ENCODE measurements at places on chromosomes 11 and 22. TPM values are rescaled to one million over a fixed set of nuclear protein-coding genes. Genes with fewer than 3 reads are reported as not detected.

- DNase-seq: no peak
Observed at GRCh38 chr11:35304386-35304775, 115.0 kb downstream of the SLC1A2 start.

DNA sequence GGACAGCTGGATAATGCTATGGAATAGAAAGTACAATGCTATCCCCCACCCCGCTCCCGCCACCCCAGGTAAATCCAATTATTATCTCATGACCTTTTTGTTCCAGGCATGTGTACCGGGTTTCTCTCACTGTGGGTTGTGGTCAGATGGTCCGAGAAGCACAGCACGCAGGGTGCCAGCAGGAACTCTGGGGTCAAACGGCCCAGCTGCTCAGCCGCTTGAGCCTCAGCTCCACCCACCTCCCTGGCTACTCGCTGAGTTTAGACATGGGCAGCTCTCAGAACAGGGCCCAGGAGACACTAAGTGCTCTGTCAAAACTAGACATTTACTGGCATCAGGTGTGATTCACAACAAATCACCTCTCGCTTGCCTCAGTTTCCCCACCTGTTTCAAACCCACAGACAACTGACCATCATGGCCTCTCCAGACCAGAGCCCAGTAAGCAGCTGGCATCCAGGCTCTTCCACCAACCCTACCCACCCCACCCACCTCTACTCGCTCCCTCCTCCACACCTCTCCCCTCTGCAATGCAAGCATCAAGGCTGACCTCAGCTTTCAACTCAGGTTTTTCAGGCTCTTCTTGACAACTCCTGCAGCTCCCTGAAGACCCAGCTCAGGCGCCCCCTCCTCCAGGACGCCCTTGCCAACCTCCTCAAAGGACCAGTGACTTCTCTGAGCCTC is 13.0 kb upstream of the MFNG start:
- DNase-seq: no peak

WBP2NL gene
- 9.5 TPM for total RNA-seq

DNA sequence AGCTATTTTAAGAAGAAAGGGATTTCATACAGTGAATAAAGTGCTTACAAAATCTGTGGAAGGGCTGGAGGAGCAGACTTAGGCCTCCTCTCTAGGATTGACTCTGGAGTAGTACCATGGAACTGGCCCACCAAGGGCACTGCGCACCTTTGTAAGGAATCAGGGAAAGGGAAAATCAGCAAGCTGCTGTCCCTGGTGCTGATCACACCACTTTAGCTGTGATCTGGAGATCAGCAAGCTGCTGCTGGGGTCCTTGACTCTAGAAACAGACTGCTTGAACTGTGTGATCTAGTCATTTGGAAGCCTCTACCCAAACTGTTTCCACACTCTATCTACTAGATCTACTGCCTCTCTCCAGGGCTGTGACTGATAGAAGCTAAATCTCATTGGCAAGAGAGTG is 18.4 kb upstream of the TECTA start:
- DNase-seq: no peak

MMP27 gene
- total RNA-seq: 0.65 TPM

DNA sequence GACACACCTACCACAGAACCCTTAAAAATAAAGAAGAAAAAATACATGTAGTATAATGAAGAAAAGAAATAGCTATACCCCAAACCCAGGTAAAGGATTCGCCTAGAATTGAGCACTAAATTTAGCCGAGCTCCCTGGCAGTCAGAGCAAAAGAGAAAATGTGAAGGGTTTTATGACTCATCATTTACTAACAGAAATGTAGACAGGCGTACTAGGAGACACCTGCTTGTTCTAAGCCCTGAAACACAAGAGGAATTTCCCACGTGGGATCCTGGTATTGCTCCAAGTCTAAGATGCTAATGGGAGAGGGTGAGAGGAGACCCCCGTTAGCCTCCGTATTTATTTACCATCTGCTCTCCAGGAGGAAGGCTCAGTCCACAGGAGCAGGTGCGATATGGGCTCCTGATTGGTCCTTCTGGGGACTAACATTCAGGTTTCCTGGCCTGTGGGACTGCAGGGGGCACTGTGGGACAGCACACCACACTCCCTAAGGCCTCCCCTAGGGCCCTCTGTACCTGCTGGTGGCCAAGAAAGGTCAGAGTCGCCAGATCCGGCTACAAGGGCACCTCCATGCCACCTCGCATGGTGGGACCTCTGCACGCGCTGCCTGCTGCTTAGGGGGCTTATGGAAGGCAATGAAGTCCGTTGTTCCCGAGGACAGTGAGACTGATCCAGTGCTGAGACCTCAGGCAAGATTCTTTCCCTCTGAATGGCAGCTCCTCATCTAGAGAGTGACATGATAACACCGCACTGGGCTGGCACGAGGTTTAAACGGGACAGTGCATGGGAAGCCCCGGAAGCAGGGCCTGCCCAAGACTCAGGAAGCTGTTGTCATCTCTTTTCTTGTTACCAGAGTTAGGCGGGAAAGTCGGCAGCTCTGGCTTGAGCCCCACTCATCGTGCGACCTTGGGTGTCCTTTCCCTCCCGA is 25.8 kb downstream of the KCNC1 start:
- DNase-seq: no peak

DNA sequence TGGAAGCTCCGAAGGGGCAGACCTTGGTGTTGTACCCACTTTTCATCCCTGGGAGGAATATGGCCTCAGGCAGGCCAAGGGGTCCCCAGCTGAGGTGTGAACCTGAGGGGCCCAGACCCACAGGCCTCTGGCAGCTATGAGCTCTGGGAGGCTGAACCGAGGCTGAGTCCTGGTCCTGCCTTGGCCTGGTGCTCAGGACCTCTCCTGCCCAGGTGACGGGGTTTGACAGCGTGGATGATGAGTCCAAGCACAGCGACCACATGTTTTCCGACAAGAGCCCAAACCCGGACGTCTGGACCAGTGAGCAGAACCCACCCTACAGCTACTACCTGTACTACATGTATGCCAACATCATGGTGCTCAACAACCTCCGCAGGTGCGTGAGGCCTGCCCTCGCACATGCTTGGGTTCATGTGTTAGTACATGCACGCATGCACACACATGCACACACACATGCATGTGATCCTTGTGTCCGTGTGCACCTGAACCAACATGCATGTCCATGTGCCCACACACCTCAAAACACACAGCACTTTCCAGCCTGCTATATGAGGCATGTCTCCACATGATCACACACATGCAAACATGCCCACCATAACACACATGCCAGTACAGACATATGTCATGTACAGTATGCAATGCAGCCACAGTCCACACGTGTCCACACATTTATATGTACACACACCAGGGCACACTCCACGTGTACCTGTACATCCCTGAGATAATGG is 40.9 kb downstream of the RNF141 start:
- DNase-seq: no peak

DNA sequence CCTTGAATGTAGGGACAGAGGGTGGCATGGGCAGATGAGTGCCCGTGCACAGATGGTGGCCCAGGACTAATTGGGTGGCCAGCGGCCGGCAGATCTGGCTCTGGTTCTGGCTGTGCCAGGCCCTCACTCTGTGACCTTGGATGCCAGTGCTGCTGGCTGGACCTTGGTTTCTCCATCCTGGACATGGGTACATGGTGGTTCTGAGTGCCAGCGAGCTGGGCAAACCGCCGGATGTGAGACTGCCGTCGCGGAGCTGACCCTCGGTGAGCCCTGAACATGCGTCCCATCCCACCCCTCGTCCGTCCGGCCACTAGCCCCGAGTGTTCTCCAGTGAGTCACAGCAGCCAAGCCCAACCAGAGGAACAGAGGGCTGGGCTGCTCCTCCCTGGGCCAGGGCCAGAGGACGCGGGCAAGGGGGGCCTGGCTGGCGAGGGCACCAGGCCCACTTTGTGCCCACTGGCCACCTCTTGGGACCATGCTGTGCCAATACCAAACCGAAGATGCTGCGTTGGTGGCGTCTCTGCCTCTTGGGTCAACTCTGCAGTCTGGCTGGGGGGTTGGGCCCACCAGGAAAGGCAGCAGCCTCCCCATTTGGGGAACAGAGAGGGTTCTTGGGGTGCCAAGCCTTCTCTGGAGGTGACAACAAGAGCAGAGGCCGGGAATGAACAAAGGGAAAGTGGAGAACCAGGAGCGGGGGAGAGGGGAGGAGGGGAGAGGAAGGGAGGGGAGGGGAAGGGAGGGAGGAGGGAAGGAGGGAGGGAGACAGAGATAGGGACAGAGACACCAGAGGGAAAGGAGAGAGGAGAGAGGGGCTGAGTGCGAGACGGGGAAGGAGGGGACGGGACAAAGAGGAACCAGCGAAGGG is 10.7 kb downstream of the LSP1 start:
- peak; percentile 91 for DNase-seq

- peak; percentile 40 for DNase-seq
Observed at GRCh38 chr22:47221840-47222615, 459.6 kb downstream of the TBC1D22A start.

DNA sequence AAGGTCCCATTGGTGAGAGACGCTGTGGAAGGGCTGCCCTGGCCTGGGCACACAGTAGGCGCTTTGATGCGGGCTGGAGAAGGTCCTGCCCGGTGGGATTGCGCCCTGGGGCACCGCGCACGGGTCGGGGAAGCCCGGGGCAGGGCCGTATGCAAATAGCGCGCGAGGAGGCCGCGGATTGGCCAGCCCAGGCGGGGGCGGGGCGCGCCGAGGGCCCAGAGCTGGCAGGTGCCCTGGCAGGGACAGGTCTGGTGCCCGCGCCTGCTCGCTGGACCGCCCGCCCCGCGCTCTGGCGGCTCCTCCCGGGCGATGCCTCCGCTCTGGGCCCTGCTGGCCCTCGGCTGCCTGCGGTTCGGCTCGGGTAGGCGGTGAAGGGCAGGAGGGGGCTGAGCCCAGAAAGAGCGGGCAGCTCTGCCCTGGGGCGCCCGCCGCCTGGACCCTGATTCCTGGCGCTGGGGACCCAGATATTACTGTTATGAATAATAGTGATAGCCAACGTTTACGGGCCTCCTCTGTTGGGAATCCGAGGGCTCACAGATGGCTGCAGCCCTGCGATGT is at the start of gene UPK3A:
Gene UPK3A, plus strand, starts transcription at position 245 of the 558 bp plus-strand sequence. Its CDS starts 65 bp downstream, at position 310.
- DNase-seq: no peak

DNA sequence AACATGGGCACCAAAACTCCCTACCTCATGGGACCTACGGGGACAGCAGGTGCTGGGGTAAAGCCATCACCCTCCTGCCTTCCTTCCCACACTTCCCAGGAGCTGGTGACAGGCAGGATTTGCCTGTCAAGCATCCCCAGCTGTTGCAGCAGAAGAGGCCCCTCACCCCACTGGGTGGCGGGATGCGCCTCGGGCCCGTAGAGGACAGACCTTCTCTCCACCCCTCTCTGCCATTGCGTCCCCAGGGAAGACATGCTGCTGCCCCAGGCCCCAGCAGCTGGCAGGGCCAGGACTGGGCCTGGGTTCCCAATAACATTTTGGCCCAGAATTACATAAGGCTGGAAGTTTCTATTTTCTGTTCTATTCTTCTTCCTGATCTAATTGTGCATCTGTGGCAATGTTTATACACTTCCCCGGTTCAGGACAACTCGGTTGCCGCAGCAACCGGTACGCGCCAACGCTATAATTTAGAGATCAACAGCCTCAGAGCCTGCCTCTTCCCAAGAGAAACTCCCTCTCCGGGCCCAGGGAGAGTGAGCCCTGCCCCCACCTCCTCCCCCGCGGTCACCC is 25.4 kb downstream of the KCNJ4 start:
- DNase-seq: no peak

- DNase-seq: no peak
Observed at GRCh38 chr22:50477923-50478322, 3.1 kb upstream of the SBF1 start.

DNA sequence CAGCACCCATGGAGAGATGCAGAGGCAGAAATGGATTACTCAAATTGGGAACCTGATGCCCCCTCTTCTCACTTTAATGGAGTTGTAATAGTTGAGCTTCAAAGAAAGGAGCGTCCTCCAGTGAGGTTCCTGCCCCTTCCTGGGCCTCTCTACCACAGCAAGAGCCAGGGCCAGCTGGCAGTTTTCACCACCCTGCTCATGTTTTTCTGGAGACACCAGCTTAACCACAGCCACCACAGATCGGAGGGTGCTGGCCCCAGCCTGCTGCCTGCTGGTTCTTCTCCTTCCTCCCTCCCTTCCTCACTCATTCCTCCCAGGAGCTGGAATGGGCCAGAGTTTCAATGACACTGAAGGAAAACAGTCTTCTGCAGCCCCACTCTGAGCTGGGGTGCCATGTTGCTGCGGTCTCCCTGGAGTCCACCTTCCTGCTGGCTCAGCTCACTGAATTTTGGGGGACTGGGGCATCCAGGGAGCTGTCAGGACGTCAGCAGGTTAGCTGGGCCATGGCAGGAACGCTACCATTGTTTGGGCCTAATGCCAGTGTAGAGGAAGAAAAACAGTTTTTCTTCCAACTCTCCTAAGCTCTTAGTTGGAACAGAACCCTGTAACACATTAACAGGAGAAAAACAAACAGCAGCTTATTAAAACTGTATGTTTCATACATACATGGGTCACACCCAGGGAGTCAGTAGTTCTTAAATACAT is 57.7 kb downstream of the TRAF6 start:
- no peak for DNase-seq
